ENCODE measurements at places on chromosomes 5 and 9. TPM values are rescaled to one million over a fixed set of nuclear protein-coding genes. Genes with fewer than 3 reads are reported as not detected.
A peak's percentile ranks its signal among the peaks of the same experiment; 100 is the strongest.

DNA sequence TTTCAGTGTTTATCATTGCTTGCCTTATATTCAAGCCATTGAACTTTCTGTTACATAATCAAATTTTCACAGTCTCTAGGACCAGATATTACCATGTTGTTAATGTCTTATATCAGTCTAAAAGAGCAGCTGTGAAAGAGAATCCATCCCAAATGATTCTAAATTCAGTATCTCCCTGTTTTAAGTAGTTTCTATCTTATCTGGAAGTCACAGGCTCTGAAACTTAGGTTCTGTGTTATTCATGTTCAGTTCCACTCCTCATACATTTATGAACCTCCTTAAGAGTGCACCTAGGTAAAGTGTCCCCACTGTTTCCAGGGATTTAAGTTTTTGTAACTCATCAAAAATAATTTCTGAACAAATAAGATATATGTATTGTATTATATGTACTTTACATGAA, 9.7 kb downstream of the LYRM7 start:
- DNase-seq: no peak

GRCh38 chr5:74516211-74516636, 124.3 kb downstream of the ENC1 start:
- DNase-seq: no peak

DNA sequence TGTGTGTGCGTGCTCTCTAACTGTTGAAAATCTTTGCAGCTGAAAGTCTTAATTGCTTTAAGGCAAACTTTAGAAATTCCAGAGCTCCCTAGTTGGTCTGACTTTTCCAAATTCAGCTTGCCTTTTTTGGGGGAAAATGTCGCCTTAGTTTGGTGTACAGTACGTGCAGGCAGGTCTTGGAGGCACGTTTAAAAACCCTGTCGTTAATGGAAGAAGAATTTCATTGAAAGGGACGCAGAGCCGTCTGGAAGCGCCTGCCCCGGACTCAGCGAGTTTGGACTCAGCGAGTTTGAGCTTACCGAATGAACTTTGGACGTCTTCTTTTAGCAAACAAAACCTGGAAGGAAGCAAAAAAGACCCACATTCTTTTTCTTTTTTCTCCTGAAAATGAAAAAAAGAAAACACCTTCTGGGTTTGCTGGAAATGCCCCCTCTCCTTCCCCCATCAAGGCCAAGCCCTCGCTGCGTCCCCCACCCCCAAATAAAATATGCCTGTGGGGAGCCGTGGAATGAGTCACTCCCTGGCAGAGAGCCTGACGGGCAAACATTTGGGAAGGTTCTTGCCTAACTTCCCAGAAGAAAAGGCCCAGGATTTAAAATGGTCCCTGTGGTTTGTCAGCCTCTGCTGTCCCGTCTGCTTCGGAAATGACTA, 1.5 kb downstream of the NEK6 start:
- DNase-seq: peak; percentile 95

DNA sequence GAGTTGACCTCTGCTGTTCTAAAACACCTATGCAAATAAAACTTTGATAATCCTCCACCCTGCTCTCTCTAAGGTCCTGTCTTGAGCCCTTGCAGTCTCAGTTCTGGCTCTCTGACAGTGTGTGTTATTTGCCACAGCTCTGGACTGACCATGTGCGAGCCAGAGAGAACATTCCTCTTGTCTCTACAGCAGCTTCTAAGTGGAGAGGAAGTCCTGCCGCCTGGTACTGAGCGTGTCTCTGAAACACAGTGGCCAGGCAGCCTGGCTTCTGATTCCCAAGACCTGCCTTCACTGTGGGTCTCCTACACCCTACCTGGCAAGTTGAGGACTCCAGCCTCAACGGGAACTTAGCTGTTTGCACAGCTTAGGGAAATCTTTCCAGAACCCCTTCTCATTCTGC, 61.6 kb downstream of the ENTREP1 start:
- no peak for DNase-seq

DNA sequence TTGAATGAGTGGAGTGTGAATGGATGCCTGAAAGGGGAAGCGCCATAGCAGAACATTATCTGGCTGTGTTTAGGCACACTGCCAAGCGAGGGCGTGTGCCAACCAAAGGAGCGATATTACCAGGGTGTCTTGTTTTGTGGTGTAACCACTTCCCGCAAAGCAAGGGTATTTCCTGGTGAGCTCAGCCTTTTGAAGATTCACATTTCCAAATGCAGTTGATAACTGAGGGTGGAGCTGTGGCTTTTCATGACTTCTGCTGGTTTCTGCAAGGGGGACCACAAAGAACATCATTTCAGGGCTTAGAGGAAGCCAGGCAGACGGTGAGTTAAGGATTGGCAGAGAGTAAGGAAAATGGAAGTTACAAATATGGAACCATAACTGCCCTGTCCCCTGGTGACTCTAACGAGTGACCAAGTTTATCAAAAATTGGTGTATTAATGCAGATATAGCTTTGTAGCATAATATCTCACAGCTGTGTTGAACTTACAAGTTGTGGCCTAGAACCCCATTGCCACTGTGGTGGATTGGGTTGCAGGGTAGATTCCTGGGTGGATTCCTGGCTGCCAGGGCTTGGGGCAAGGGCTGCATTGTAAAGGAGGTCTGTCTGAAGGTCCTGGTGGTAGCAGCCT, 71.4 kb downstream of the RALGPS1 start:
- peak; percentile 76 for DNase-seq

DNA sequence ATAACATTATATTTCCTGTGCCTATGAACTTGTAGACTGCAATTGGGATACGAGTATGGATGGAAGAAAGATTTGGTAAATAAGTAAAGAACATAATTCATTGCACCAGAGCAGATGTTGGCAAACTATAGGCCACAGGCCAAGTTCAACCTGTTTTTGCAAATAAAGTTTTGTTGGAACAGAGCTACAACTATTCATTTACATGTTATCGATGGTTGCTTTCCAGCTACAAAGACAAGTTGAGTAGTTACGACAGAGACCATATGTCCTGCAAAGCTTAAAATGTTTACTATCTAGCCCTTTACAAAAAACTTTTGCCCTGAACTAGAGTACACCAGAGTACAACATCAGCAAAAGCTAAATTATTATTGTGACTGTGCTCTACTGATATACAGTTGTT, 169.1 kb upstream of the DMAC1 start:
- DNase-seq: no peak

GRCh38 chr5:145979270-145980223, 43.2 kb downstream of the SH3RF2 start:
- no peak for DNase-seq

GRCh38 chr5:6510132-6510531, 61.5 kb downstream of the UBE2QL1 start:
- no peak for DNase-seq

DNA sequence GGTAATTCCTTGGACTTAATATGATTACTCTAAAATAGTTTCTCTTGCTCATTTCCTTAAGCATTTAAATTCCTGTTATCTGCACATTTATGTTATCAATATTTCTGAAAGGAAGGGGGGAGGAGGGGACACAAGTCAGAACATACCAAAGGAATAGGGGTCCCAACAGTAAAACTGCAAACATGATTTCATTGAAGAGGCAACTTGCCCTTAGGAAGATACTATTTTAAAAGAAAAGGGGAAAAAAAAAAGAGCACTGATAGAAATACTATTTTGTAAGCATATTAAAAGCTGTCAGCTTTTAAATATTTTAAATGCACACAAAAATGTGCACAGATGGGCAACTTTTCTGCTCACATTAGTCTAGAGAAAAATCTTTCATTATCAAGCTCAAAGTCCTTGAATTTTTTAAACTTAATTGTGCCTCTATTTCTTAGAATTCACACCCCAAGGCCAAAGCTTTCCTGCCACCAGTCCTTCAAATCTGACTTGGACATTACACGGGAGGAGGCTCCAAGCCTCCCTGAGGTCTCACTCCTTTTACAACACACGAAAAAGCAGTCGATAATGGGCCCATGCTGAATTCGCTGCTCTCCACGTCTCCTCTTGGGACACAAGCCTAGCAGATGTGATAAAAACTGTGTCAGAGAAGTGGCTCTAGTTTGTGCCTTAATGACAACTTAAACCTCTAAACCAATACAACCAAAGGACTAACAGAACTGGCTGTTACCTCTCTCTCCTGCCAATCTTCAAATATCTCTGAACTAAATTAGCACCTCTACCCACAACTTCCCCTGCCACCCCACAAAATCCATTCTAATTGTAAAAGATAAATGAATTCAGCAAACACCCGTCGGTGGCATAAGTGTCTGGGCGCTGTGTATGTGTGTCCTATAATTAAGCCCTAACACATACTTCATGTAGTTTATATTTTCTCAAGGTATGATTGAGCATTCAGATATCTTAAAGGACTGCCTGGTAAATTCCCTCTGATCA, 154.3 kb downstream of the DENND1A start:
- DNase-seq: no peak

- DNase-seq: no peak
Observed at GRCh38 chr5:153537207-153537606, 46.7 kb downstream of the GRIA1 start.

Gene MCIDAS
- 0.26 TPM for total RNA-seq

Gene TPPP
- total RNA-seq: 9.8 TPM

Gene PCDHB3
- total RNA-seq: 2.9 TPM

Gene PTAR1
- 54.4 TPM for total RNA-seq

Gene GDA
- not detected for total RNA-seq

Gene ANKRD34B
- not detected for total RNA-seq

Measured in aorta (tissue), 5 donors.